Progenitor cell of endocrine pancreas (in vitro differentiated cells): ENCODE measurements at places on chromosomes 12 and 14.

GRCh38 chr12:46710125-46710743 is 115.6 kb downstream of the SLC38A4 start:
- no peak for DNase-seq

DNA sequence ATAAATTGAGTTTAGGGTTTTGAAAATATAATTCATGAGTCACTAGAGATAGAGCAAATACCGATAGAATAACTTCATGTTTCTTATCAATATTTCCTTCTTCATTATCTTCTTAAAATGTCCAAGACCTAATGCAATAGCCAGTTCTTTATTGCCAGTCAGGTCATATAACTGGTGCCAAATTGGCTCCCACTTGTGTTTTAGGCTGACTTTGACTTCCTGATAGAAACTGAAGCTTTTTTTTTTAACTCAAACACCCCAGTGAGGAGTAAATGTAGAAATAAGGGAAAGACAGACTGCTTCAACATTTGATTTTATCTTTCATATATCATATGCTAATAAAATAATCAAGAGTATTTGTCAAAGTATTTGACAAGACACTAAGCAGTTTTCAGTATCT is 80.7 kb downstream of the ARMH4 start:
- DNase-seq: no peak

DNA sequence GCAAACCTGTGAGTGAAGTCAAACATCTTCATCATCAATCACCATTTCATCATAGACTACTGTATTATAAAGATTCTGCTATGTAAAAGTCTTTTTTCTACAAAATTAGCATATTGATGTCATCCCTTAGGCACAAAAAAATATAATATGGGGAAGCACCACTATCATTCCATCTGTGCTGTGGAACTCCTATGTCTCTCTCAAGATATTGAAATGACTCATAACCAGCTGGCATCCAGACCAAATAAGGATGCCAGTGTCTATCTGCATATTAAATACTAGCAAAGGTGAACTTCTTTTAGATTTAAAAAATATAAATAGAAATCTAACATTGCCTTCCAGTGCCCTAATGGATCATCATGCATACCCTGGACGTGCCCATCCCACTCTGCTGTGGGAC is 17.9 kb upstream of the DCAF5 start:
- no peak for DNase-seq

GRCh38 chr12:107436836-107437235 is 248.8 kb upstream of the PWP1 start:
- DNase-seq: no peak

DNA sequence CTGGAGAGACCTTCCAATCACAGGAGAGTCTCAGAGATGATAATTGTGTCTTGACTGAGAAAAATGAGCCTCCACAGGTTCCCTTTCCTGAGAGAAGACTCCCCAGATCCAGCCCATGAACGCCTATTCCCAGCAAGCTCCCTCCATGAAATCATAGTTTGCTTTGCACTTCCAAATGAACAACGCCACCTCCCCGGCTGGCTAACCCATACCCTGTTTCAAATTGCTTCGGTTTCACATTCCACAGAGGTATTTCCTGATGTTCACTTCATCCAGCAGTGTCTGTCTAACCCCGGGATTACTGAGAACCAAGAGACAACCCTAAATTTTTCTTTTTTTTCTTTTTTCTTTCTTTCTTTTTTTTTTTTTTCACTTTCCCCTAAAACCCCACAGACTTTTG is 124.1 kb upstream of the RFLNA start:
- no peak for DNase-seq

- no peak for DNase-seq
These were observed 14.5 kb downstream of the ITPK1 start for GRCh38 chr14:93101181-93101580.

DNA sequence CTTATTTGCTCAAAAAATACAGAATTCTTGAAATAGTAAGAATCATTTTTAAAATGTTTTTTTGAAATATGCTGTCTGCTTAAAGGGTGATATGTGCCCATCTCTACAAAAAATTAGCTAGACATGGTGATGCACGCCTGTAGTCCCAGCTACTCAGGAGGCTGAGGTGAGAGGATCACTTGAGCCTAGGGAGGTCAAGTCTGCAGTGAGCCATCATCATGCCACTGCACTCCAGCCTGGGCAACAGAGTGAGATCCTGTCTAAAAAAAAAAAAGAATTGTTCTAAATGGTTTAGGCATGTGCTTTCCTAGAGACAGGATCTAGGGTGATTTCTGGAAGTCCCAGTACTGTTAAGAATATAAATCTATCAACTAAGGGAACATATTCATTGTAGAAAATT is 75.6 kb upstream of the HECTD1 start:
- DNase-seq: no peak

GRCh38 chr12:93381161-93381975 is 3.6 kb downstream of the NUDT4 start:
- DNase-seq: no peak

DNA sequence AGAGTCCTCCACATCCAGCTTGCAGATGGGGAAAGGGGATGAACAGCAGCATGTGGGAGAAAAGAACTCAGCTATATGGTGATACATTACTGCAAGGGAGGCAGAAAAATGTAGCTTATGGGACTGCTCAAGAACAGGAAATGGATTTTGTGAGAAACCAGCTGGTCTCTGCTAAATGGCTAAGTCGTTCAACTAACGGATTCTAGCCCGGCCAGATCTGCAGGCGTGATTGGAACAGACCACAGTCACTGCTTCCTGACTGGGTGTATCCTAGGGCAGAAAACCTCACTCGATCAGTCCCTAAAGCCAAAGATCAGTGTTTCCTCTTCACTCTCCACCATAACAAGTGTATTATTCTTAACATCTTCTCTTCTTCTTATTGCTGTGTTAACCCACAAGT is 8.1 kb upstream of the PTGDR start:
- DNase-seq: no peak

DNA sequence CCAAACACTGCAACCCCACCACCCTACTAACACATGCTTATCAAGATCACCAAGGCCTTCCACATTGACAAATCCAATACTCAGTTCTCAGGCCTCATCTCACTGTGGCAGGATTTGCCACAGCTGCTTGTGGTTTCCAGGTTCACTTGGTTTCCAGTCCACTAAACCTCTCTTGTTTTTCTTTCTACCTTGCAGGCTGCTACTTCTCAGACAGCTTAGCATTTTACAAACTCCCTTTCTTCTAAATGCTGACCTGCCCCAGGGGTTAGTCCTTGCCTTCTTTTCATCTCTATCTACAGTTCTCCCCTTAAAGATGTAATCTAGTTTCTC is 84.1 kb downstream of the BCAT1 start:
- no peak for DNase-seq

DNA sequence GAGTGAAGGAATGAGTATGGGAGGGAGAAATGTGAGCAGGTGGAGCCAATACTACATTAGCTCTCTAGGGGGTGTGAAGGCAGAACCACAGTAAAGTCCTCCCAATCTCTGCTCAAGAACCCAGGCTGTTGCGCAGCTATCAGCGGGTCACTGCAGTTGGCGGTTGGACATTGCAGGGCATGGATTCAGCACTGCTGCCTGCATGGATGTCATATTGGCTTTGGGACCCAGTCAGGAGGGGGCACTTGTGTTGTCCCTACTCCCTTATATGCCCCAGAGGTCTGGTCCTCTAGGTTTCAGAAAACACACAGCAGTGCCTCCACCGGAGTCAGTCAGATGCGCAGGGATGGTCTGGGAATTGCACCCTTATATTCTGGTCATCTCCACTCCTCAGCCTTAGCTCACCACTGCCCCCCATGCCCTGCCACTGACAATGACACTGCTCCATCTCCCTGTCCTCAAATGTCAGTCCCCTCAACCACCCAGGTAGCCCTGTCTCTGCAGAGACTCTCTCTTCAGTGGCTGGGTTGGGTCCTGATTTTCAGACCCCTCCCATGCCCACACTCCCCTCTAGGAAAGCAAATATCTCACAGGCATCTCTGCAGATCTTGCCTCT is 9.6 kb downstream of the ZDHHC22 start:
- no peak for DNase-seq

DNA sequence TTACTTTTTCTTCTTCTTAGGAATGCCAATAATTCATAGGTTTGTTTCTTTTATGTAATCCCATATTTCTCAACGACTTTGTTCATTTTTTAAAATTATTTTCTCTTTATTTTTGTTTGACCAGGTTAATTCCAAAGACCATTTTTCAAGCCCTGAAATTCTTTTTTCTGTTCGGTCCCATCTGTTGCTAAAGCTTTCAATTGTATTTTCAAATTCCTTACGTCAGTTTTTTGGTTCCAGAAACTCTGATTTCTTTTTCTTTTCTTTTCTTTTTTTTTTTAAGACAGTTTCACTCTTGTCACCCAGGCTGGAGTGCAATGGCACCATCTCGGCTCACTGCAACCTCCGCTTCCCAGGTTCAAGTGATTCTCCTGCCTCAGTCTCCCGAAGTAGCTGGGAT is 27.6 kb downstream of the RAB3IP start:
- no peak for DNase-seq

- no peak for DNase-seq
These were observed 2.4 kb downstream of the DYNC1H1 start for GRCh38 chr14:101966742-101967141.

GRCh38 chr12:90829044-90829443 is 125.9 kb downstream of the CCER1 start:
- DNase-seq: no peak
